ENCODE measurements at places on chromosomes 7 and 10.
A peak's percentile ranks its signal among the peaks of the same experiment; 100 is the strongest.

DNA sequence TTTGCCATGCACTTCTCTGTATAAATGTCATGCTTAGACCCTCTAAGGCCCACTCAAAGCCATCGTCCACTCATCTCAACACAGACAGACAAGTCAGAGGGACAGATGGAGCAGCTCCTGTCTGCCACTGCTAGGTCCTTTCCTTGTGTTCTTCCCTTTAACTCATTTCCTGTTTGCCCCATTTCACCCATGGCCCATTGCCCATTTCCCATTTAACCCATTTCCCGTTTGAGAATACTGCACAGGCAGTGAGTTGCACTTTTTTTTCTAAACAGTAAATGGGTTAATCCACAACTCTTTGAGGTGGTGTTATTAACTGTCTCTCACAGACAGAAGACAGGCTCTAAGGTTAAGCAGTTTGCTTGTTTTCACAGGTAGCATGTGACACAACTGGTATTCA, 179.3 kb downstream of the NPSR1 start:
- DNase-seq = no peak

DNA sequence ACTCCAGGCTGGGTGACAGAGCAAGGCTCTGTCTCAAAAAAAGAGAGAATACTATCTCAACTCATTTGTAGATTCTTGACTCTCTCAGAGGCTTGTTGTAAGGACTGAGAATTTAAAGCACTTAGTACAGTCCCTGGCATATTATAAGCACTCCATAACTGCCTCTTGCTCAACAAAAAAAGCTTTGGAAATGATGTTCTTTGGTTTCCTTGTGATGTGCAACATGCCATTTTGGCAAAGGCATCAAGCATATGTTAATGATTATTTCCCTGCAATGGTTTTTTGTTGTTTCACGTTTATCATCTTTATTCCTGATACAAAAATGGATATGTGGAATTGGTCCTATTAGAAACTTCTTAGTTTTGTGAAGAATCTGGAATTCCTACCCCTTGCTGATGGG, 15.7 kb downstream of the NOLC1 start:
- DNase-seq = no peak

DNA sequence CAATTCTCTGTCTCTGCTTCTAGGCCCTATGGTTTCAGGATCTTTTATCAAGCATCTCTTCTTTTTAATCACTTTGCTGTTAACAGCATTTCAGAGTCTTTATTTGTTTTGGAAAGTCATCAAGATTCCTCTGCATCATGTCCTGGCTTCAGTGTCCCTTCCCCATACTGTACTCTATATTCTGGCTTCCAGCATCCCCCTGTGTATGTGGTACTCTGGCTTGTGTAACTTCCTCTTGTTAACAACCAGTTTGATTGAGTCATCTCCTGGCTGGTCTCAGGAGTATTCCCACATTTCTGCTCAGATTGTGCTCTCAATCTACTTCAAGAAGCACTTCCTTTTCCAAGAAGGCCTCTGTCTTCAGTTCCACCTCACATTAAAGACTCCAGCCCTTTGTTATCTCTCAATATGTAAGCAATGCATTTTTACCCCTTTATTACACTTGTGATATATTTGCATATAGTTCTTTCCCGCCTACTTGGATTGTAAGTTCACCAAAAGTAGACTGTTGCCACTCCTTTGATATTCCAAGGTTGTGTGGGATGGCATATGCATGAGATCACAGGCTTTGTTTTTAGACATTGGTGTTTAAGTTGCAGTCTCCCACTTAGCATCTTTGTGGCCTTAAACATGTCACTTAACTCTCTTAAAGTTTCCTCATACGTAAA, 15.1 kb upstream of the ATE1 start:
- DNase-seq = peak; percentile 72

DNA sequence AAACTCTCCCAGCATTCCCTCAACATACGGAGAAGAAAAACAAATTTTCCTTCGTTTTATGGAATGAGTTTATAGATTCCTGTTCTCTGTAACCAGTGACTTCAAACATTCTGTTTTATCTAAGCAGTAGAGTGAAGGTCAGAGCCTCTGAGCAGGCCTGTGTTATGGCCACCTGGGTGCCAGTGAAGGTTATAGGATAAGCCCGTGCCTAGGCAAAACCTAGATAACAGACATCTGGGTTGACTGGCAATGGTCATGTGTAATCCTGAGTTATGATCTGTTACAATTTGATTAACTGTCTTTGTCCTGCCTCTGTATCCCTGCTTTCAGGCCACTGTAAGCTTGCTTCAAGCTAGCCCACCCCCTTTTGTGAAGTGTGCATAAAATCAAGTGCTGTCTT, 8.3 kb downstream of the LSM5 start:
- no peak for DNase-seq

- DNase-seq = no peak
Measured at GRCh38 chr7:121689749-121690148, 183.2 kb upstream of the PTPRZ1 start.

- no peak for DNase-seq
Measured at GRCh38 chr10:29285624-29286051, 3.2 kb upstream of the LYZL1 start.

GRCh38 chr10:69912589-69912988, 110.9 kb downstream of the COL13A1 start:
- DNase-seq = no peak

Measured in inflammatory macrophage (primary cell).